ENCODE measurements at places on chromosomes 2 and 18.

GRCh38 chr2:55891671-55892094, 31.9 kb downstream of the EFEMP1 start:
- peak; percentile 71 for DNase-seq

GRCh38 chr2:221085341-221085900, 486.7 kb downstream of the EPHA4 start:
- no peak for DNase-seq

GRCh38 chr2:233108611-233109490, 48.7 kb downstream of the INPP5D start:
- DNase-seq = no peak

GRCh38 chr2:216147172-216148131, 38.3 kb downstream of the XRCC5 start:
- no peak for DNase-seq

DNA sequence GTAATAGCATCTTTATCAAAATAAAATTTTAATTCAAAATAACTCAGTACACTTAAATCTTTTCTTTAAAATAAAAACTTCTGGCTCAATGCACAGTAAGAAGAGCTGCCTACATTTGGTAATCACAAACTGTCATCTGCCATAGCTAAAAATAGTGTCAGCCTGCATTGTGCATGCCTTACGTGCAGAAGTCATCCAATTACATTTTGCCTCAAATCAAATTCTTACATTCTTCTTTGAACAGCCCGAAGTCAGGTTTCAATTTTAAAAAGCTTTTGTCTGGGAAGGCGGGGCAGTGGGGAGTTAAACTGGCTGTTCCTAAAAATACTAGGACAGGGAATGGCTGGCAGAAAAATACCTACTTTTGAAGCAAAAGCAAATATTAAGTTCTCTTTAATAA, 51.1 kb downstream of the RTN4 start:
- peak; percentile 64 for DNase-seq

DNA sequence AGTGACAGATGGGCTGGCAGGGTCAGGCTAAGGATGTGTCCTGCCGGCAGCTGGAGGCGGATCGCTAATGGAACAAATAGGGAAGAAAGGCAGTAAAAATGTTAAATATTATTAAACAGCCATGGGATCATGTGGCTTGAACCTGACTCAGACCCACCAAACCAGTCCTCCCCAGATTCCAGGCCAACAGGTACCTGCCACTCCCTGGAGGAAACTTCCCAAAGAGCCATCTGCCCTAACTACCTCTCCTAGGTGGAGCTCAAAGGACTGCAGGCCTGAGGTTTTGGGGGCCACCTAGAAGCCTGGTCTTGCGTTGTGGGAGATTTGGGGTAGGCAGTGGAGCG, 34.3 kb downstream of the CIB4 start:
- no peak for DNase-seq

GRCh38 chr2:241103176-241103595, 1.1 kb upstream of the MTERF4 start:
- no peak for DNase-seq

- DNase-seq = no peak
These were observed 101.7 kb upstream of the ZSWIM2 start for GRCh38 chr2:186950694-186951093.

DNA sequence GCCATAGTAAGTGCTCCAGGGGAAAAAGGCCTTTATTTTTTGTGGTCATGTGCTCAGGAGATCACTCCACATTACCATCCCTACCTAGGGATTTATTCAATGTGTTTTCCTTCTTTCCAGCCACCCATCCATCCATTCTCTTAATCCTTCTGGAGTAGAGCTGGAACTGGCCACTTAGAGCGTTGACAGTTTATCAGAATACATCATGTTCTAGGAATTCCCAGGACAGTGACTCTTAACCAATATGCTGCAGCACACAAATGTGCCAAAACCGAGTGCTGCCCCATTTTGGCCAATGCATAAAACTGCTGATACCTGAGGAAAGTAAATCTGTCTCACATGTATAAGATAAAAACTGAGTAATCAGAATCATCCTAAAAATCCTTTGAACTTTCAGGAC, 63.7 kb downstream of the FARSB start:
- peak; percentile 20 for DNase-seq

DNA sequence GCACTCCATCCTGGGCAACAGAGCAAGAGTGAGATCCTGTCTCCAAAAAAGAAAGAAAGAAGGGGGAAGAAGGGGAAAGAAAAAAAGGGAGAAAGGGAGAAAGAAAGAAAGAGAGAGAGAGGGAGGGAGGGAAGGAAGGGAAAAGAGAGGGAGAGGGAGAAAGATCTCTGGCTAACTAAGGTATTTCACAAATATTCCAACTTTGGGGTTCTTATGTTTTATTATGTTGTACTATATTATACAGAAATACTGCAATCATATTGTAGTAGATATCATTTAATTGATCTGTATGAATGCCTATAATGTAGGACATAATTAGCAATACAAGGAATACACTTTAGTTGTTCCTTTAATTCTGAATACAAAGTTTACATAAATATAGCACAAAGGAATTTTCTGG, 70.1 kb upstream of the STAM2 start:
- DNase-seq = no peak

DNA sequence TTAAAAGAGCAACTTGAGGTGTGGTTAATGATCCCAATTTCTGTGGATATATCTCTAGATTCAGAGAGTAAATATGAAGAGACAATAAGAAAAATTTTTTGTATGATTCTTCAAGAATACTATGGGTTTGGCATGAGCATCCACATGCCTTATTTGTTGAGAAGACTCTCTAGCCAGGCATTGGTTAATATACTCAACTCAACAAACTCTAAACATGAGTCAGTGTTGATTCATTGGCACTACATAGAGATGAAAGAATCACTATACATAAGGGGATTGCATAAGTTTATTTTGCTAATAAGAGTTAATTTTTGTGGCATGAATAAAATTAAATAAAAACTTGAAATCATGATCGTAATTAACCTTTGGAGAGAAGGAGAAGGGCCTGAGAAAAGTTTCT, 930.2 kb upstream of the LRRTM1 start:
- DNase-seq = no peak

DNA sequence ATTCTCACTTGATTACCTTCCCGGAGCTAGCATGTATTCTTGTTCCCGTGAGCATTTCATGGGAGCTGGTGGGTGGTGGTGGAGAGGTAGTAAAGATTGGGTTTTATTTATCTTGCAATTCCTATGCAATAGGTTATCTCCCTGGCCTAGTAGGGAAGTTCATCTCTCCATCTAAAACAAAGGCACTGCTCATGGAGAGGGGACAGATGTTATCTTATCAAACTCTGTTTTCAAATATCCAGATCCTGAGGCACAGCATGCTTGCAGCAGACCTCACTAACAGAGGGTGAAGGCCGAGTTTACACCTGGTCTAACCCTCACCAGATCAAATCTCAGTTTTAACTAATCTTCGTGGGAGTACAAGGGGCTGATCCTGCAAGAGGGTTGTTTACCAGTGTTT, 98.9 kb downstream of the CYRIA start:
- DNase-seq = no peak

DNA sequence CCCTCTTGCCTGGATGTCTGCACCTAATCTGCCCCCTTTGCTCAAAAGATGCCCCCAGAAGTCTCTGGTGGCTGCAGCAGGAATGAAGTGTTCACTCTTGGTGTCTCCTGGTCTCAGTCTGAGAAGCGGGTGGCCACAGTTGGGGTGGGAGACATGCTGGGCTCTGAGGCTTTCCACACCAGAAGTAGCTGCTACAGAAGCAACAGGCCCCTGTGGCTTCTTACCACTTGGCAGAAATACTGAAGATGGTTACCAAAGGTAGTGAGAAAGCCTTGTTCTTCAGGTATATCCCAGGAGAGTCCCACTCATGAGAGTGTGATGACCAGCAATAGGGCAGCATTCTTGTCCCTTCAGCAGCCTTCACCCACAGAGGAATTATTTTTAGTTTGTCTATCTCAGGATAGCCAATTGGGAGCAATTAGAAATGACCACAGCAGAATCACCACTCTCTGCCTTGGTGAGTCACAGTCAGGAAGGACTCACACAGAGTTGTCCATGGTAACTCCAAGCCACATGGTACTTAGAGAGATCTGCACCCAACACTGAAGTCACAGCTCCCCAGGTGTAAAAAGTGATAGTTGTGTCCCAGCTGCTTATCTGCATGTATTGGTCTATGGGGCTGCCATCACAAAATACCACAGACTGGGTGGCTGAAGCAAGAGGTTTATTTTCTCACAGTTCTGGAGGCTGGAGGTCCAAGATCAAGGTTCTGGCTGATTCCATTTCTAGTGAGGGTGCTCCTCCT, 169.8 kb upstream of the ID2 start:
- DNase-seq = peak; percentile 16

- no peak for DNase-seq
These were observed 19.0 kb downstream of the ACVR2A start for GRCh38 chr2:147863835-147864234.

GRCh38 chr2:20652141-20652540, 1.2 kb upstream of the HS1BP3 start:
- no peak for DNase-seq

DNA sequence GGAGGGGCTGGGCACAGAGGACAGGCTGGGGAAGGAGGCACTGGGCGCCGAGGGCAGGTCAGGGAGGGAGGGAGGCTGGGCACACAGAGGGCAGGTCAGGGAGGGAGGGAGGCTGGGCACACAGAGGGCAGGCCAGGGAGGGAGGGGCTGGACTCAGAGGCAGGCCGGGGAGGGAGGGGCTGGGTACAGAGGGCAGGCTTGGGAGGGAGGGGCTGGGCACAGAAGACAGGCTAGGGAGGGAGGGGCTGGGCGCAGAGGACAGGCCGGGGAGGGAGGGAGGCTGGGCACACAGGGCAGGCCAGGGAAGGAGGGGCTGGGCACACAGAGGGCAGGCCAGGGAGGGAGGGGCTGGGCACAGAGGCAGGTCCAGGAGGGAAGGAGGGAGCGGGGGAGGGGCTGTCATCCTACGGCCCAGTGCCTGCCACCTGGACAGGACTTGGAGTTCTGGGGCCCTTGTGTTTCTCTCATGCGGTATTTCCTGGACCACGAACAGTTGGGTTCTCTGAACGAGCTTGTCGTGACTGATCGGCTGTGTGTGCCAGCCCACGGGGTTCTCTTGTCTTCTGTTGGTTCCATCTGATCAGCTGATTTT, 46.7 kb upstream of the KCNG2 start:
- DNase-seq = no peak

DNA sequence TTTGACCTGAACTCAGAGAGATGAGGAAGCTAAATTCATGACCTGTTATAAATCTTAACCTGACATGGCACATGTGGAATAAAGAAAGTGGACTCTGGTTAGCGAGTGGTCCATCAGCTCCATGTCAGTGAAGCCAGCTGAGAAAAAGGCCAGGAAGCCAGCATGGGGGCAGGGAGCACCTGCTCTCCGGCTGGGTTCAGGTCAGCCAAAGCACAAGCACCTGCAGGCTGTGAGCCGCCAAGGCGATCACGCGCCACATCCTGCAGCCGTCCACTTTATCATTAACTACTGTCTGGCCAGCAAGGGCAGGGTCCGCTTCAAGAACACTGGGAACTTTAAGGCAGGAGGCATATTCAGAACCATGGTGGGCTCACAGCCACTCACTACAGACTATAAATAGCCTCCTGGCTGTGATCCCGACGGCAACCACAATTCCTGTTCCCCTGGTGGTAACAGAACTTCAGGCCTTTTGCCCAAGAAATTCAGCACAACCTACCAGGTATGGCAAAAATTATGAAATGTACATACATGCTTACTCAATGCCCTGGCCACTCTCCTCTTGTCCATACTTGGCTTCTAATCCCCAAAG, 35.5 kb downstream of the ACVR1 start:
- DNase-seq = no peak

DNA sequence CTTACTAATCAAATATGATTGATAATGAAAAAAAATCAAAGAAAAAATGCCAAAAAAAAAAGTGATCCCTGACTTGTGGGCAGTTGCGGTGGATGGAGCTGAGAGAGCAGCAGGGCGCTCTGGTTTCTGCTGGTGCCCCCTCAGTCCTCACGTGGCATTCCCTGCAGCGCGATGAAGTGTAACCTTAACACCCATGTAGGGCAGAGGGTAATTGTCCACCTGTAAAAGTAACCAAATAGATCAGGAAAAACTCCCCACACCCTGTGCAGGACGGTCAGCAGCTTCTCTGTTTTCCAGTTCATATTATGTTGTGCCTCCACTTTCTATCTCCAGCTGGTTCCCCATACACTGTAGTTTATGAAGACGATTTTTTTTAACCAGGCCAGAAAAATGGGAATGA, 25.0 kb downstream of the COA5 start:
- no peak for DNase-seq

GRCh38 chr2:215737477-215737876, 275.9 kb downstream of the MREG start:
- DNase-seq = no peak

DNA sequence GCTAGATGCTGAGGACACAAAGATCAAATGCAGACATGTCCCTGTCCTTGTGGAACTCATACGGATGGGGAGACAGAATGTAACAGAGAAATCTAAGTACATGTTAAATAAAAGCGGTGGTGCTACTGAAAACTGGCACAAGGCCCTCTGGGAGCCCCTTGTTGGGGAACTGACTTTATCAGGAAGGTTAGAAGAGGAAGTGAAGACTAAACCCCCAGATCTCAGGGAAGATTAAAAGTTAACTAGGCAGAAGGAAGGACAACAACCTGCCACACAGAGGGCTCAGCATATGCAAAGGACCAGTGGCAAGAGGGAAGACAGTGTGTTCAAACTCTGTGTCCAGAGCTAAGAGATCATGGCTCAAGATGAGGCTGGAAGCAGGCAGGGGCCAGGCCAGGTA, 4.8 kb downstream of the CACNB4 start:
- DNase-seq = no peak

- DNase-seq = no peak
These were observed 100.7 kb downstream of the MYT1L start for GRCh38 chr2:2230433-2230817.

DNA sequence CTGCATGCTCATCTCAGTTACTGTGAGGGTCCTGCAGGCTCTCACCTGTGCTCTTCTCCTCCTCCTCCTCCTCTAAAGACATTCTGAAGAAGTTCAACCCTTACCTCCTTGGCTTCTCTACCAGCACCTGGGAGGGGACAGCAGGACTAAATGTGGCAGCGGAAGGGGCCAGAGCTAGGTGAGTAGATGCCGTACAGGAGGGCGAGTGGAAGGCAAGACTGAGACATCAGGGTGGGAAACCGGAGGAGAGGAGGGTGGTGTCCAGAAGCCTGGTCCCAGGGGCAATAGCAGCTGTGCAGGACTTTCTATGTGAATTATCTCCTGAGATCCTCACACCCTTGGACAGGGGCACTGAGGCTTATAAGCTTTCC, 124.9 kb downstream of the PLB1 start:
- DNase-seq = no peak

GRCh38 chr2:23381084-23381483, 3.9 kb upstream of the KLHL29 start:
- DNase-seq = peak; percentile 82

GRCh38 chr2:201904538-201905420, 98.4 kb downstream of the CDK15 start:
- no peak for DNase-seq

- DNase-seq = no peak
These were observed 620 bp upstream of the SLC9A2 start for GRCh38 chr2:102618452-102619413.

GRCh38 chr2:133553838-133554408, 14.3 kb downstream of the NCKAP5 start:
- no peak for DNase-seq
